ENCODE measurements at places on chromosomes 3 and 15.

DNA sequence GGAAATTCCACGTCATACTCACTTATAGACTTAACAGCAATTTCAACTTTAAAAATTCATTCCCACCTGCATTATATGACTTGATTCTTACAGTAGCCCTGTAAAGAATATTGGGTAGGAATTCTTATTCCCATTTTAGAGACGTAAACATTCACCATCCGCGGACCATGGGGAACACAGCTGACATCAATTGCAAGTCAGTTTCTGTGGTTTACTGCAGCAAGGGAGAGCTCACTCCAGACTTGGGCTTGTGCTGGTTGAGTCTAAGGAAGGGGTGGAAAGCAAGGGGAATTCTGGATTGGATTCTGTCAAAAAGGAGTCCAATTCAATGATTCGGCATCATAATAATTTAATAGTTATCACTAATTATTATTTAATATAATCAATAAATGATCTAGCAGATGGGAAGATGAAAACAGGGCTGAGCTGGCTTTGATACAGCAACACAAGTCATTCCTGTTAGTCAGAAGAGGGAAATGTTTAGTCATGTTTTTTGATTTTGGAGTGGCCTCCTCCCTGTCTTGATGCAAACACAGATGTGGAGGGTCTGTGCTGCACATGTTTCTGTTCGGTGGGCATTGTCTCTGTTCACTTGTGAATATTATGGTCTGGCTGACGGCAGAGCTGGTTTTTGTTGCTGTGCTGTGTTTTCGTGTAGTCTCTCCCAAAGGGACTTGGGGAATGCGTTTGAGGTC, 9.7 kb downstream of the LIPC start:
- no peak for DNase-seq

DNA sequence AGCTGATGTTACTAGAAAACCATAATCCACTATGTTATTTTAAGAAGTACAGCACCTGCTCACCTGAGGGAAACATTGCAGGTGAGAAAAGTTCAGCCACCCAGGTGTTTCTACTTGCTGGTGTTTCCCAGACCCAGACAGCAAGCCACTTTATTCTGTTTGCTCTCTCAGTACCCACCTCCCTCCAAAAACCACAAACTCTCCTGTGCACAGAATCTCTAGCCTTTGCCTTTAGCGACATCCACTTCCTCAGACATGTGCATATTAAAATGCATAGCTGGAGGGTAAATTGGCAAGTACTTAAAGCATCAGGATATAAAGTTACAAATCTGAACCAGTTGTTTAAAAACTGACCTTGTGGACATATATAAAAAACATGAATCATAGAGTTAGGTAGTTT, 36.7 kb downstream of the VGLL3 start:
- DNase-seq: no peak

DNA sequence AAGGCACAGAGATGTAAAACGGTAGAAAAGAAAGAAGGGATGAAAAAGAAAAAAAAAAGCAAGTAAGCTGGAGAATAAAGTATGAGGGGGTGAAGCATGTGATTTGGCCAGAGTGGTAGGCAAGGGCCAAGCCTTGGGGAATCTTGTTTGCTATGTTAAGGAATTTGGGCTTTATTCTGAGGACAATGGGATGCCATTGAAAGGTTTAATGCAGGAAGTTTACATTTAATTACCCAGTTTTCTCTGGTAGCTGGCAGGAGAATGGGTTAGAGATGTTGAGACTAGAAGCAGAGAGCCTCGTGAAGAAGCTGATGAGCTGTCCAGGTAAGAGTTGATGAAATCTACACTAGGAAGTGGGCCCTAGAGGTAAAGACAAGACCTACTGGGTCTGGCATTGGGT, 455.9 kb downstream of the PDCD6IP start:
- DNase-seq: no peak

GRCh38 chr3:27224197-27224596, 145.0 kb downstream of the NEK10 start:
- no peak for DNase-seq

DNA sequence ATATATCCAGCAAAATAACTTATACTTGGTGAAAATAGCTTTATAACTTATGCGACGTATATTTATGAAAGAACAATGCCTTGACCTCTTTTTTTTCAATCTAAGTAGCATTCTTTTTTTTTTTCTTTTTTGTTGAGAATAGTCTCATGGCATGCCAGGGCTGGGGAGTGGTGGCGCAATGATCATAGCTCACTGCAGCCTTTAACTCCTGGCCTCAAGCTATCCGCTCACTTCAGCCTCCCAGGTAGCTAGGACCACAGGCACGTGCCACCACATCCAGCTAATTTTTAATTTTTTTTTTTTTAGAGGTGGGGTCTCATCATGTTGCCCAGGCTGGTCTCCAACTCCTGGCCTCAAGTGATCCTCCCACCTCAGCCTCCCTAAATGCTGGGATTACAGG, 43.5 kb downstream of the RAB8B start:
- no peak for DNase-seq

DNA sequence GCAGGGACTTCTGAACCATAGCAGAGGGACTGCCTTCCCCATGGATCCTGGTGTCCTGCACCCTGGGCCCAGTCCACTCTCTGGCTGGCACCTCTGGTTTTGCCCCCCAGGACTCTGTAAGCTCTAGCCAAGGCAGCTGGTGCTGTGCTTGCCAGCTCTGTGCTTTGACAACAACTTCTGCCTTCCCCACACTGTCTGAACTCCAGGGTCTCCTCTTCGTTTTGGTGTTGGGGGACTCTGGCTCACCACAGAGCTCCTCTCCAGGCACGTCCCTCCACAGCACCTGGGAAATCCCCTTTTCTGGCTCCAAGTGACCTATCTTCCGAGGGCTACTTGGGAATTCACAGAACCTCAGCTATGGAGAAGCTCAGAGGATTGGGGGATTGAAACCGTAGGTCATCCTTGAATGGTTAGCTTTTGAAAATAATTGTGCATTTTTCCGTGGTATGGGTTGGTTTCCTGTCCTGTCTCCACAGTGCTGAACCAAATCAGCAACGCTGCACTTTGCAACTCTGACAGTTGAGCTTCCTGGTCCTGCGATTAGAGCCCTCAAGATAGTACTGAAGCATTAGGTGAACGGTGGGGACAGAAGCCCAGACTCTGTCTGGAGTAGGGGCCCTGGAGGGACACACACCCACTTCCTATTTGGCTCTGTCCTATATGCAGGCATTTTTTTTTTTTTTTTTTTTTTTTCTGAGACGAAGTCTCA, 152.4 kb downstream of the APBA2 start:
- DNase-seq: no peak

GRCh38 chr3:59126446-59126845, 76.6 kb upstream of the CFAP20DC start:
- no peak for DNase-seq

GRCh38 chr15:63414474-63415120, 33.0 kb upstream of the CA12 start:
- no peak for DNase-seq

Measured in activated effector memory CD4-positive, alpha-beta T cell treated with Interleukin-2 at 50 U/mL for 16 hours (primary cell).